ENCODE measurements at places on chromosomes 7 and 10.

DNA sequence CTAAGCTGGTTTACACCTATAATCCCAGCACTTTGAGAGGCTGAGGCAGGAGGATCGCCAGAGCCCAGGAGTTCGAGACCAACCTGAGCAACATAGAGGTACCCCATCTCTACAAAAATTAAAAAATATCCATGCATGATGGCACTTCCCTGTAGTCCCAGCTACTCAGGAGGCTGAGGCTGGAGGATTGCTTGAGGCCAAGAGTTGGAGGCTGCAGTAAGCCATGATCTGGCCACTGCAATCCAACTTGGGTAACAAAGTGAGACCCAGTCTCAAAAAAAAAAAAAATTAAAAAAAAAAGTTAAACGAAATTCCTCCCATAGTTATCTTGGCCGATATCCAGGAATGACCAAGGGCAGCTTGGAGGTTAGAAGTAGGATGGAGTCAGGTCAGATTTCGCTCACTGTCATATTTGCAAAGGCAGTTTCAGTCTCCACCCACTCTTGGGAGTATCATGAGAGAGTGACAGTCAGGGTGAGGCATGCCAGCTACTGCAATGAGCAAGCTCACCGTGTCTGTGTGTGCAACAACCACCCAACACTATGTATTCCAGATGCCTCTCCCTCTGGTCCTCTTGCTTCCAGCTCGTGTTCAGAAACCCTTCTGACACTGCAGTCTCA is 6.0 kb upstream of the ZDHHC4 start:
- DNase-seq = no peak

DNA sequence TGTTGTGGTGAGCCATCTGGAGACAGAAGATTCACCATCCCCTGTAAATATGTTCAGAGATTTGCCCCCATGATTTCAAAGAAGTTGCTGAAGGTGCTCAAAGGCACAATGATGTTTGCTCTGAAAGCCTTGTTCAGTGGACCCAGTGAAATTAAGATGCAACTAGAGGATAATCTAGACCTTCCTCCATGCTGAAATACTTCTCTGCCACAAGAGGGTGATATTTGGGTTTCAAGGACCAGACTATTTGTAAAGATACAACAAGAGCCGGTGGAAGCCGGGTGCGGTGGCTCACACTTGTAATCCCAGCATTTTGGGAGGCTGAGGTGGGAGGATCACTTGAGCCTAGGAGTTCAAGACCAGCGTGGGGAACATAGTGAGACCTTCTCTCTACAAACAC is 13.5 kb upstream of the MSRB2 start:
- no peak for DNase-seq

DNA sequence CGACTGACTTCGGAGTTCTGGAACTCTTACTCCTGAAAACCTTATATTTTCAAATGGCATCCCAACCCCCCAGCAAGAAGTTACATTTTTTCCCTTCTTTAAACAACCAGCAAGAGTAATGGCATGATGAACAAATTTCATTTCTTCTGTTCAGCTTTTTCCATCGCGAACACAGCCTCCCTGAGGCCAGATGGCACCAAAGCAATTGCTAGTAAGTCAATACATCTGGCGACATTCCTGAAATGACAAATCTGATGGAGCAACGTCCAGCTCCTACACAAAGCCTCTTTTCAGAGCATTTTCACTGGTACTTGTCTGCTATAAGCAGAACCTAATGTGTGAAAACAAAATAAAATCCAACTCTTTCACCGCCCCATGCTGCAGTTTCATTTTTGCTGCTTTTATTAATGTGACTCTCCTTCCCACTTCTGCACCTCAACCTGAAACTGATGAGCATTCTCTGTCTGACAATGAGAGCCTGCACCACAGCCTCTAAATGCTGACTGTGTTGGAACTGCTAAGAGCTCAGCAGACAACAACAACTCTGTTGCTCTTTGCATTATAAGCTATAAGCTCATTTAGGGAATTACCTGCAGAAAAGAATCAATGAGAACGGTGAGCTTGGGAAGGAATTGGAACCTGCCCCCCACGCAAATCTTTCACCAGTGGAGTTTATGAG is 229.8 kb downstream of the FGFR2 start:
- DNase-seq = no peak

- no peak for DNase-seq
Measured at GRCh38 chr7:51141451-51142003, 175.1 kb downstream of the COBL start.

DNA sequence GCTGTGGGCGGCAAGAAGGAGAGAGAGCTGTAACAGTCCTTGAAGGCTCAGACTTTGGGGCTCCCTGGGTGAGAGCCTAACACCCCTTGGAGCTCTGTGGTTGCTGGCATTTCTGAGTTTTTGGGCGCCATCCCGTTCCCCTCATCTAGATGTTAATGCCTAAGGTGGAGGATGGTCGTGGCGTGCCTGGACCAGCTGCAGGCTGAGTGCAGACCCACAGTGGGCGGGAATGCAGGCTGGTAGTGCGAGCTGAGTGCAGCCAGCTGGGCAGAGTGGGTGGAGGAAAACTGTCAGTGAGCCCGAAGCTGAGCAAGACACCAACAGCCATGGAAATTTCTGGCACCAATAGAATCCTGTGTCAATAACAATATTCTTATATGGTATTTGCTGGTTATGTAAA is 403.0 kb downstream of the ANKRD7 start:
- DNase-seq = no peak

Data from stimulated activated CD8-positive, alpha-beta memory T cell treated with anti-CD3 and anti-CD28 coated beads, Interleukin-12 subunit alpha, Interleukin-12 subunit beta, amount 100 ng/mL, for 4 hours (primary cell).